Heart right ventricle (tissue), 16 donors: ENCODE measurements at places on chromosomes 3 and 15. TPM values are rescaled to one million over a fixed set of nuclear protein-coding genes. Genes with fewer than 3 reads are reported as not detected.

- no peaks in the 10 kb centered on the region for H3K27me3 ChIP-seq
- no peak overlapping the region for H3K4me3 ChIP-seq
- no peak overlapping the region for H3K27ac ChIP-seq
- H3K36me3 ChIP-seq, result no peaks in the 10 kb centered on the region
Observed at GRCh38 chr15:54208786-54209185, 230.5 kb downstream of the UNC13C start.

SPSB4 gene
- total RNA-seq, result 6.7 TPM

CNBP gene
- 543 TPM for total RNA-seq

- DNase-seq, result no peak
- H3K4me3 ChIP-seq, result no peak overlapping the region
- H3K36me3 ChIP-seq, result no peaks in the 10 kb centered on the region
- H3K27me3 ChIP-seq, result no peaks in the 10 kb centered on the region
Observed at GRCh38 chr3:126375835-126376331, 18.7 kb upstream of the KLF15 start.

CYP19A1 gene
- not detected for total RNA-seq

DUOXA2 gene
- not detected for total RNA-seq

GRCh38 chr3:139935016-139935865 lies at the start of gene CLSTN2:
Gene CLSTN2 (plus strand): TSS chr3:139935185.
- peak within 1 kb of the TSS; percentile 62 for H3K4me3 ChIP-seq
- H3K4me1 ChIP-seq, result peaks cover 10% of the 10 kb centered on the region
- no peaks in the 10 kb centered on the region for H3K36me3 ChIP-seq
- H3K27me3 ChIP-seq, result no peaks in the 10 kb centered on the region

MYD88 gene
- total RNA-seq, result 9.3 TPM

DNA sequence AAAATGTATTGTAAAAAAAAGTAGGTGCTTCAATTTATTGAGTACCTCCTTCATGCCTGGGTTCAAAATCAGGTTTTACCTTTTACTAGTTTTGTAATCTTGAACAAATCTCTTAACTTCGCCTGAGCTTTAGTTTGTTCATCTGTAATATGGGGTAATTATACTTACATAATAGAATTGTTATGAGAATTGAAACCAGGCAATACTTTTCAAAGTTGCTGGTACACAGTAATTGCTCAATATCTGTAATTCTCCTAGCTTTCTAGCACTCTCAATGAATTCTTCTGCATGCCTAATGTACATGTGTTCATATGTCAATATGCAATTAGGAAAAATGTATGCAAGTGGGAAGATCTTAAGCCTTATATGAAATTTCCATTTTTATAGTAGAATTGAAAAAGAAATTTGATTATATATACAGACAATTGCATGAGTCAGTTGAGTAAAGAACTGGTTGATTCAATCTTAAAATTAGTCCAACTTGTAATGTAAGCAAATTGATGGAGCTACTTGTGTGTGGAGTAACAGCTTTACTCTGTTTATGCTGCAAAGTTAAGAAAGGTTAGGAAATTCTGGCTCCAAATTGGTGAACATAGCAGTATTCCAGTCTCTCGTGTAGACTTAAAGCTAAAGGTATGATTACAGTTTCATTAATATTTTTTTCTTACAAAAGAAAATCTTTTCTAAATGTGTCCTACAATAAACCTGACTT lies 4.1 kb downstream of the TNFSF10 start:
- no peaks in the 10 kb centered on the region for H3K36me3 ChIP-seq
- DNase-seq, result no peak
- H3K27me3 ChIP-seq, result no peaks in the 10 kb centered on the region
- peaks cover 38% of the 10 kb centered on the region for H3K4me1 ChIP-seq
- no peak overlapping the region for H3K27ac ChIP-seq

- no peak for DNase-seq
- no peak overlapping the region for H3K4me3 ChIP-seq
- peaks cover 10% of the 10 kb centered on the region for H3K36me3 ChIP-seq
- no peak overlapping the region for H3K27ac ChIP-seq
Observed at GRCh38 chr15:44566155-44566540, 29.2 kb downstream of the EIF3J start.

GRCh38 chr15:92079047-92079446 lies 225.5 kb downstream of the SLCO3A1 start:
- no peaks in the 10 kb centered on the region for H3K36me3 ChIP-seq
- no peaks in the 10 kb centered on the region for H3K27me3 ChIP-seq
- H3K4me1 ChIP-seq, result peaks cover 67% of the 10 kb centered on the region
- H3K27ac ChIP-seq, result no peak overlapping the region
- no peak overlapping the region for H3K4me3 ChIP-seq
- no peak for DNase-seq

C3orf38 gene
- total RNA-seq, result 14.9 TPM

GRCh38 chr3:140456974-140457373 lies 220.9 kb upstream of the TRIM42 start:
- H3K36me3 ChIP-seq, result no peaks in the 10 kb centered on the region
- no peak overlapping the region for H3K4me3 ChIP-seq
- no peak overlapping the region for H3K27ac ChIP-seq
- no peaks in the 10 kb centered on the region for H3K27me3 ChIP-seq
- no peaks in the 10 kb centered on the region for H3K4me1 ChIP-seq
- DNase-seq, result no peak

PPM1L gene
- total RNA-seq, result 35.8 TPM

- H3K27me3 ChIP-seq, result no peaks in the 10 kb centered on the region
- no peaks in the 10 kb centered on the region for H3K36me3 ChIP-seq
- peaks cover 44% of the 10 kb centered on the region for H3K4me1 ChIP-seq
- H3K4me3 ChIP-seq, result peak within 1 kb of the TSS; percentile 91
Observed at GRCh38 chr3:72996473-72997333, at the start of gene PPP4R2. Gene PPP4R2 (plus strand): TSS chr3:72996811. CDS start chr3:72997038, 227 bp downstream.

DNA sequence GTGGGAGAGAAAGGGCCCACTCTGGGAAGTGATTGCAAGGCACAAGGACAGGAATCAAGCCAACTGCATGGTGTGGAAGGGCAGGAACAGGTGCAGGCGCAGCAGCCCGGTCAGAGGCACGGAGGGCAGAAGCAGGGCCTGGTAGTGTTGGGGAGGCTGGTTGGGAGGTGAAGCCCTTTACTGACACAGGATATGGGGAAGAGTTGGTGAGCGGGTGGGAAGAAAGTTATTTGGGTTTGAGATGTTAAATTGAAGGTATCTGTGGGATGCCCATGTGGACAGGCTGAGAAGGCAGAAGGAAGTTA lies 83.6 kb upstream of the ABHD2 start:
- no peaks in the 10 kb centered on the region for H3K36me3 ChIP-seq
- H3K27ac ChIP-seq, result no peak overlapping the region
- H3K4me1 ChIP-seq, result peaks cover 37% of the 10 kb centered on the region
- no peaks in the 10 kb centered on the region for H3K27me3 ChIP-seq
- DNase-seq, result no peak

AAGAB gene
- total RNA-seq, result 22.5 TPM

AMOTL2 gene
- total RNA-seq, result 43.7 TPM

GRCh38 chr3:117297065-117297464 lies 587.5 kb downstream of the TUSC7 start:
- DNase-seq, result no peak
- H3K36me3 ChIP-seq, result no peaks in the 10 kb centered on the region
- no peak overlapping the region for H3K27ac ChIP-seq
- no peaks in the 10 kb centered on the region for H3K27me3 ChIP-seq

COL7A1 gene
- total RNA-seq, result 11.5 TPM

DNA sequence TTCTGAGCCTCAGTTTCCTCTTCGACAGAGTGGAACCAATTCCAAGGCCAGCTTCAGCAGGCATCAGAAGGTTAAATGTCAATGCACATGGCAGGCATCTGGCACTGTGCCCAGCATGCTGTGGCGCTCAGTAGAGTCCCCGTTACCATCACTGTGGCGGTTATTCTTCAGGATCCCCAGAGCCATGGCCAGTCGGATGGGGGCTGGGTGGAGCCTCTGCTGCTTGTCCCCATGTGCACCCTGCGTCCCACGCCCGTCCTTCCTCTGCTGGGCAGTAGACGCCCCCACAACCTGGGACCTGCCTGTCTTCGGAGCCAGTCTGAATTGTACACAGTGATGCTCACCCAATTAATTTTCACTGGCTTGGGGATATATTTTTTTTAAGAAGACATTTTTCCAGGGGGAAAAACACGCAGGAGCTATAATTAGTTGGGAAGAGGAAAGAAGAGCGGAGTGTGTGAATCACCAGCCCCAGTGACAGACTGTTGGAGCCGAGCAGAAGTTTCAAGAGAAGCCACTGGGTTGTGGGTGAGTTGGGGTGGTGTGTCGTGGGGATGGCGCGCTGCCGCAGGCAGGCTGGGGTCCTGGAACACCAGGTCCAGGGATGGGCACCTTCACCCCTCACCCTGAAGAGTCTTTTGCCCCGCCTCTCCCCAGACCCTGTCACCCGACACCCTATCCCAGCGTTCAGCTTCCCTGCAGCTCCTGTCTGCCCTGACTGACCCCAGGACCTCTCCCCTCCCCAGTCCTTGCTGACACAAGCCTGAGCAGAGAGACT lies 26.8 kb upstream of the RPL29 start:
- peaks cover 89% of the 10 kb centered on the region for H3K4me1 ChIP-seq
- DNase-seq, result peak; percentile 68
- H3K27ac ChIP-seq, result peak overlapping the region; percentile 90
- H3K4me3 ChIP-seq, result no peak overlapping the region
- H3K27me3 ChIP-seq, result no peaks in the 10 kb centered on the region
- H3K36me3 ChIP-seq, result no peaks in the 10 kb centered on the region

- H3K27me3 ChIP-seq, result no peaks in the 10 kb centered on the region
- no peak for DNase-seq
- H3K27ac ChIP-seq, result no peak overlapping the region
- H3K4me3 ChIP-seq, result no peak overlapping the region
Observed at GRCh38 chr15:74376825-74377581, 9.6 kb upstream of the CYP11A1 start.

TMEM207 gene
- total RNA-seq, result not detected

DNA sequence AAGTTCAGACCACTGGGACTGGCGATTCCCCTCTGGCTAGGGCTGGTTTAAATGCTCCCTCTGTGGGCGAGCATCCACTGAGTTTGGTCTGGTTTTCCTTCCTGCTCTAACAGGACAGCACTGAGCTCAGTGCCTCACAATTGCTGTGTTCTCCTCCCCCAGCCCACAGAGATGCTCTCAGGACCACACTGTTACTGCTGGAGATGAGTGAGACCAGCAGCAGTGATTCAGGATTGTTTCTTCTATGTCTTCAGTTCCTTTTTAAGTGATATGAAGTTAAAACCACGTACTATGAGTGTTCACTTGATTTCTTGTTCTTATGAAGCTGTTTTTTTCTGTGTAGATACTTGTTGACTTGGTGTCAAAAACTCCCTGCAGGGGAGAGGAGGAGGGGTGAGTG lies 180.4 kb upstream of the COL8A1 start:
- H3K27me3 ChIP-seq, result no peaks in the 10 kb centered on the region
- no peak for DNase-seq
- no peak overlapping the region for H3K4me3 ChIP-seq
- no peaks in the 10 kb centered on the region for H3K4me1 ChIP-seq
- H3K27ac ChIP-seq, result no peak overlapping the region
- no peaks in the 10 kb centered on the region for H3K36me3 ChIP-seq

GRCh38 chr3:48016301-48016973 lies at the start of gene MAP4:
Gene MAP4 (minus strand): TSS chr3:48016416. CDS start chr3:47998860, 17,556 bp downstream.
- peak within 1 kb of the TSS; percentile 40 for H3K4me3 ChIP-seq
- H3K27ac ChIP-seq, result no peak within 1 kb of the TSS
- H3K4me1 ChIP-seq, result peaks cover 76% of the 10 kb centered on the region
- no peak for DNase-seq
- no peaks in the 10 kb centered on the region for H3K27me3 ChIP-seq

JMJD7 gene
- total RNA-seq, result 14.7 TPM

GRCh38 chr15:64804619-64805018 lies 20.8 kb downstream of the PIF1 start:
- no peaks in the 10 kb centered on the region for H3K27me3 ChIP-seq
- H3K27ac ChIP-seq, result peak overlapping the region; percentile 54
- no peaks in the 10 kb centered on the region for H3K4me1 ChIP-seq
- no peak overlapping the region for H3K4me3 ChIP-seq
- DNase-seq, result no peak

DNA sequence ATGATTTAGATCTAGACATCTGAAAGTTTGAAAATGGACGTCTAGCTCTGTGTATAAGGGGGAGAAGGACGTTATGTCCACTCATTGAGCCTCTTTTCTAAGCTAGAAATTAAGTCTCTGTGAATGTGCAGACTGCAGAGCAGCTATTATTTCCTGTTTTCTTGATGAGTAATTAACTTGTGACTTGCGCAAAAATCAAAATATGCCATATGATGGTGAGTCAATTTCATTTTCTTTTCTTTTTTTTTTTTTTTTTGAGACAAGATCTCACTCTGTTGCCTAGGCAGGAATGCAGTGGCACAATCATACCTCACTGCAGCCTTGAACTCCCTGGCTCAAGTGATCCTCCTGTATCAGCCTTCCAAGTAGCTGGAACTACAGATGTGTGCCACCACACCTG lies 14.1 kb downstream of the LACTB start:
- H3K36me3 ChIP-seq, result peaks cover 26% of the 10 kb centered on the region
- DNase-seq, result no peak
- H3K27me3 ChIP-seq, result no peaks in the 10 kb centered on the region
- H3K4me3 ChIP-seq, result no peak overlapping the region
- no peak overlapping the region for H3K27ac ChIP-seq

GRCh38 chr3:178359728-178360127 lies 176.5 kb upstream of the KCNMB2 start:
- H3K27ac ChIP-seq, result no peak overlapping the region
- DNase-seq, result no peak
- H3K27me3 ChIP-seq, result no peaks in the 10 kb centered on the region

DNA sequence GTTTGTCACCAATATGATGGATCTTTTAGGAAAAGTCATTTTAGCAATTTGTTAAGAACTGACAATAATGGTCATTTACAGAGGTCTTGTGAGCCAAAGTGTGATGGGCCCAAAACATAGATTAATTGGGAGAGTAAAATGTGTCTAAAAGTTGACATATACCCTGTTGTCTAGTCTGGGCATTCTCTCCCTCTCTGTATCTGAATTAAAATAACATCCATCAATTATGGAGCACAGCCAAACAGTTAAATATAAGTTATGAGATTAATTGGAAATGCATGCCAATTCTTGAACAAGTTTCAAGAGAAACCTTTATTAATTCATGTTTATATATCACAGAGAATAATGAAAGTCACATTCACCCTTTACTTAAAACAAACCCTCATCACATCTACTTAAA lies 13.6 kb upstream of the NANOGP8 start:
- H3K27me3 ChIP-seq, result no peaks in the 10 kb centered on the region
- no peak for DNase-seq
- no peaks in the 10 kb centered on the region for H3K36me3 ChIP-seq
- no peak overlapping the region for H3K27ac ChIP-seq

DNA sequence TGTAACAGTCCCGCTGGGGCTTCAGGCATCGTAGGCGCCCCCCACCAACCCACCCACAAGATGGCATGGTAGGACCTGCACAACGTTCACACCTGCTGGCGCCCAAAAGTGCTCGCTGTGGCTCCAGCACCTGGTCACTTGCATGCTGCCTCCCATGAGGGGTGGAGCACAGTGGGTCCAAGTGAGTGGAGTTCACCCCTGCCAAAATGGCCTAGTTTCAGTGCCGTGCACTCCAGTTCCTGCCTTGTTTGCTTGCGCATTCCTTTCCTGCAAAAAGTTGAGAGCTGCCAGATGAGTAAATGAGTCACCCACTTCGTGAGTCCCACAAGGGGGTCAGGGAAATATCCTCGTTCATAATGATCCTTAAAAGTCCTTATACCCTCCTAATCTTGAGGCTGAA lies 788.7 kb upstream of the DPPA4 start:
- no peak overlapping the region for H3K27ac ChIP-seq
- no peaks in the 10 kb centered on the region for H3K36me3 ChIP-seq
- DNase-seq, result no peak
- no peaks in the 10 kb centered on the region for H3K27me3 ChIP-seq
- H3K4me3 ChIP-seq, result no peak overlapping the region

GRCh38 chr3:11757441-11757875 lies 89.2 kb downstream of the TAMM41 start:
- H3K27me3 ChIP-seq, result no peaks in the 10 kb centered on the region
- no peak for DNase-seq
- no peaks in the 10 kb centered on the region for H3K4me1 ChIP-seq
- no peak overlapping the region for H3K27ac ChIP-seq
- H3K4me3 ChIP-seq, result no peak overlapping the region
